ENCODE measurements at places on chromosomes 11 and 22.

DNA sequence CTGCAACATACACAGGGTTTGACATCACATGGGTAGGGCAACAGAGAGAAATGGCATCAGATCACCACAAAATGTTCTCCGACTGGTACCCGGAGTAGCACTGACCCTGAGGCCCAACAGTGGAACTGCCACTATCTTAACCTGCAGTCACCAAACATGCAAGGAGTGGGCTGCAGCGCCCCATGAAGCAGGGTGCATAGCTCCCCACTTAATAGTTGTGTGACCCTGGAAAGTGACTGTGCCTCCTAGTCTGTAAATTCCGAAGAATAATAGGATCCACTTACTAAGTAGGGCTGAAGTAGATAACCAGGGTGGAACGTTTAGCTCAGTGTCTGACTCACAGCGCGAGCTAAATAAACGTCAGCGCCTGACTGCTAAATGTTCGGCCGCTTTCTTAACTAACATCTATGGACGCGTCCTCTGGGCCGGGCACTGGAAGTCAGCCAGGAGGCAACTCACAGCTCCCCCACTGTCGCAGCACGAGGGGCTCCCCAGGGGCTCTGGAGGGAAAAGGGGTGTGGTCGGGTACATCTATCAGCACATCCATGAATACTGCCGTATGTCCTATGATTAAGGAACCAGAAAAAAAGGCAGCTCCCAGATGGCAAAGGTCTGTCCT lies 777 bp downstream of the LTO1 start:
- peak; percentile 68 for DNase-seq

DNA sequence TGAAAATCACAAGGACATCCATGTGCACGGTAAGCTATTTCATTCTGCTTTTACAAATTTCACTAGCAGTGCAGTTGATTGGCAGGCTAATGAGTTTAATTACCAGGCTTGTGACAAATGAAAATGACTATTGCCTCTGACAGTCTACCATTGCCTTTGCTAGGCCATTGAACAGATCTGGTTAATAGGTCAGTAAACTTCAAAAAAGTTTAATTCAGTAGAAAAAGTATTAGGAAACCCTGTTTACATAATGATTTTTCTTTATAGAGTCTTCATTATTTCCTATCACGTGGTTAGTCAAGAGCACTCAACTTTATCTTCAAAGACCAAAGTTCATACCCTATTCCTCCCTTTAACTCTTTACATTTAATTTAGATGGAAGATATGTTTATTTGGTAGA lies 77.0 kb downstream of the PRMT3 start:
- DNase-seq = no peak

- DNase-seq = no peak
Observed at GRCh38 chr11:36107547-36107946, 163.7 kb downstream of the LDLRAD3 start.

DNA sequence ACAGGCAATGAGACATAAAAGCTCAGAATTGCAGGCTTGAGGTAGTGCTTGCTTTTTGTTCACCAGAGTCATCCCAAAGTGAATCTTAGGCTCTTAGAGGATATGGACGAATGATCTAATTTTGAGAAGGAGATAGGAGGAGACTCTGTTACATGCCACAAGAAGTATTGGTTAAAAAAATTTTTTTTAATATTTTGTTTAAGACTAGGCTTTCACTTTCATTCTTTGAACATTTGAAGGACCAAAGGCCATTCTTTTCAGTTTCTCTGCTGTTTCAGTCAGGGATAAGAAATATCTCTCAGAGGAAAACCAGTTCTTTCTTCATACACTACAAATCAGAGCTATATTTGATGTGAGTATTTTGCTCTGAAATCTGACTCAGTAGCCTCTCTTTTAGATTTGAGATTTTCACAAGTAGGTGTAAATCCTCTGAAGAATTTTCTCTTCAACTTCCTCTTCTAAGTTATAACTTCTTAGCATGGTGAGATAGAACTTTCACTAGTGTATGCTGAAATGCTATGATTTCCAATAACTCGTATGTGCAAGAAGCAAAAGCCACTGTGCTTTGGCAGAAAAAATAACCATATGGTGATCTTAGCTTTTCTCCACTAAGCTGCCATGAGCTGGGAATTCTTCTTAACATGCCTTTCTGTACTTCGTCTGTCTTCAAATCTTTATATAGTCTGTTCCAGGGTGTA lies 24.1 kb upstream of the FAM181B start:
- DNase-seq = no peak

- no peak for DNase-seq
Observed at GRCh38 chr11:1803246-1803645, 31.5 kb upstream of the SYT8 start.

DNA sequence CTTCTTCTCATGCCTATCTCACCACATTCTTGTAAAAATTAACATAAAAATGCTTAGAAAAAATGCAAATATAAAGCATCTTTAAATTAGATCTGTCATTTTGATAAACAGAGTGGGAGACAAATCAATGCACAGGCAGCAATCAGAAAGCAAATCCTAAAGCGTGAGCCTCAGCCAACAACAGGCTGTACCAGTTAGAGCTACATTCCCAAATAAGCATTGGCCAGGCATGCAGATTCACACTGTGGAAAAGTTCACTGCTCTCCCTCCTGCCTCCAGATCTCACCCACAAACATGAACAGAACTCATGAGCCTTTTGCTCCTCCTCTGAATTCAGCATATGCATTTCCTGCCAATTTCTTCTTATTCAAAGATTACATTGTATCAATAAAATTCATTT lies 115.2 kb upstream of the FAT3 start:
- DNase-seq = no peak

- DNase-seq = no peak
Observed at GRCh38 chr11:17901481-17901880, 111.4 kb downstream of the SERGEF start.

DNA sequence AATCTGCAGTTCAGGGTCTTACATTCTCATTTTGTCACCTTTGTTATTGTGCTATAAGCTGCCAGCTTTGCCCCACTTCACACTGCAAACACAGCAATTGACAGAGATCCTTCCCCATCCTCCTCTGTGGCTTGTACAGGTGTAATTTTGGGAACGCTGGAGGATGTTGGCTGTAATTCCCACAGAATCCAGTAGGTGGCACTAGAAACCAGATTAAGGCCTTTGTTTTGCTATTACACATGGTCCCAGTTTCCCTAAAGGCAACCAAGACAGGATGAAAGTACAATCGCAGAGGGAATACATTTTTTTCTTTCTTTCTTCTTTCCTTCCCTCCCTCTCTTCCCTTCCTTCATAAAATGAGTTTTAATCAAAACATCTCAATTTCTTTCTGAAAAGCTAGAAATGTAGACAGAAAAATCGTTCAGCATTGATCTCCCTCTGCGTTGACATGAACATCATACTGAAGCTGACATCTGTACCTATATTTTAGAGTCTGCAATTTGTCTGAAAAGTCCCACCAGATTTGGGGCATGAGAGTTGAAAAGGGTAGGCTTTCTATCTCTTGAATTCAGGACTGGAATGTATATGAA lies 21.3 kb upstream of the NELL1 start:
- DNase-seq = peak; percentile 69

DNA sequence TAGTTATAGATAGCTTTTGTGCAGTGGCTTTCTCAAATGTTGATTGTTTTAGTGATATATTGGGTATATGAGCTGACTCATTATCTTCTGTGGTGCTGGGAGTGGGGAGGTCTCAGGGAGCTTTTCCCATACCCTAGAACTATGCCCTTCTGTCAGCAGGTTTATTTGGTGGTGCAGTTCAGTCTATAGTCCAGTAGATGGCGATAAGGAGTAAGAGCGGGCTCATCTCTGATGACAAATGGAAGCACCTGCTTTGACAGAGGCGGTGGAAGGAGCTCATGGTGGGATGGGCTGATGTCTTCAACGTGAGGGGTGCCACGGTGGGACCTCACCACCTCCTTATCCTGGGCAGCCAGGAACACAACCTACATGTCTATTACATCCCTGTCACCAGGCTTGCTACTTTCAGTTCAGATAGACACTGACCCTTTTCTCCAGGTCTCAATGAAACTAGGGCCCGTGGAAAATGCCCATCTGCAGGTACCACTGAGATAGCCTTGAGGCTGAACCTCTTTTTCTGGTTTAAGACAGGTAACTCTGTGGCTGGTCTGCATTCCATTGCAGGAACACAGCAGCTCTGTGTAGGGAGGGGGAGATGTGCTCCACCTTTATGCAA lies 13.0 kb upstream of the OR6A2 start:
- DNase-seq = peak; percentile 68

DNA sequence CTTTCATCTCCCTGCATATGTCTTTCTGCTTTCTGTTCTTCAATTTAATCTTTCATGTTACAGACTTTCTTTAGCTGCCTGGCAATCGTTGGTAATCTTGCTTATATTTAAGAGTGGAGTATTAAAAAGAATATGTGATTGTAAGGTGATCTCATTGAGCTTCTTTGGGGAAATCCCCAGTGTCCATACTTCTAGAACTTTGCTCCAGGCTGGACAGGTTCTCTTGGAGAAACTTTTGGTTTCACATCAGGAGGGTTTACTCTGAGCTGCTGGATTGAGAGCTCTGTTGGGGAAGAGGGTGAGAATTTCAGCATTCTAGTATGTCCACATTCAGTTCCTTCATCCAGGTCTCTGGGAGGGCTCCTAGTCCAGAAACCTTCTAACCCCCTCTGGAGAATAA lies 16.1 kb downstream of the LRRC75B start:
- no peak for DNase-seq

DNA sequence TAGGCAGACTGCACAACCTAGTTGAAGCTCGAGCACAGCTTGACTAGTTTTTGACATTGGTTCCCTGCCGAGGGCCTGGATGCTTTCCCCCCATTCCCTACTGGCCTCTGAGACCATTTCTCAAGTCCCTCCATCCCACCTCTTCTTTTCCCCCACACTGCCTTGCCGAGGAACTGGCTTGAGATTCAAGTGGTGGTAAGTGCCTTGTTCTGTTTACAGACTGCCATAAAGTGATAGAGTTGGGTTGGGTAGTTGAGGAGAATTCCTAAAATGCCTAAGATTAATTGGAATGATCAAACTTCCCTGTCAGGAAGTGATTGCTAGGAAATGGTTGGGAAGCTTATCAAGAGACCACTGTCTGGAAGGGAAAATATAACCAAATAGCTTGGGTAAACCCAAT lies 16.2 kb downstream of the MRPL16 start:
- DNase-seq = no peak

DNA sequence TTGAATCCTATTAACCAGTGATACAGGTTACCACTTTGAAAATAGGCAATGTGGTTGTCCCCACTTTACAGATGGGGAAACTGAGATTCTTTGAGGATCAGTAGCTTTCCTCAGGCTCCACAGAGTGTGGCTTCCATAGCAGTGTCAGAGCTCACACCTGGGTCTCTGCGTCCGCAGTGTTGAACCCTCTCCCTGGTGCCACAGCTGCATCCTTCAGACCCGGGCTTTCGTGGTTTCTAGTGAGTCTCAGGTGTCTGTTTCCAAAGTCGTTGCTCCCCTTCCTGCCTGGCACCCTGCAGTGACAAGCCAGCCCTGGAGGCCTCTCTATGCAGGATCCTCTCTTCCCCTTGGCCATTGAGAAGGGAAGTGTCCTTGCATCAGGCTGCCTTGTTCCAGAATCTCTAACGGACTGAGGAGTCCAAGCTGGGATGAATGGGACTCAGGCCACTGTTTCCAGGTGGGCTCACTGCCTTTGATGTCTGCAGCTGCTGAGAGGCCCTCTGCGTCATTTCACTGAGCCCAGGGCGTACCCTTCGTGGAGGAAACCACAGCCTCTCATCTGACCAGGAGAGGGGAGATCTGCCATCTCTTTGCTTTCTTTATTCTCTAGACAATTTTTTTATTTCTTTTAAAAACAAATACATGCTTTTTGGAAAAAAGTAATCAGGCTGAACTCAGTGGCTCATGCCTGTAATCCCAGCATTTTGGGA lies 48.4 kb upstream of the MICAL2 start:
- no peak for DNase-seq

DNA sequence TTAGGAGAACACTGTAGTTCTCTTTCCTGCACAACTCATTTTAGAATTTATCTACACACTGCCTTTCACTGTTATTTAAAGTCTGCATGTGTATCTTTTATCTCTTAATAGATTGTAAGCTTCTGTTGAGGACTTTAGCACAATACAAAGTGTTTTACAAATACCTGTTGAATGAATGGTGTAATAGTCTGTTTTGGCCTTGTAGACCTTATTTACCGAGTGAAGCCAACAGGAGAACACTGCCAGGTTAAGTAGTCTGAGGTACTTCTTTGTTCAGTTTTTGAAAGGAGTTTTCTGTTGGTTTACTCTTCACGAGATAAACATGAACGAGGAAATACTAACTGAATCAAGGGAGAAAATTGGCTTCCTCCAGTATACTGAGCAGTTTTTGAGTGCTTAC lies 31.0 kb downstream of the SIK2 start:
- peak; percentile 3 for DNase-seq

DNA sequence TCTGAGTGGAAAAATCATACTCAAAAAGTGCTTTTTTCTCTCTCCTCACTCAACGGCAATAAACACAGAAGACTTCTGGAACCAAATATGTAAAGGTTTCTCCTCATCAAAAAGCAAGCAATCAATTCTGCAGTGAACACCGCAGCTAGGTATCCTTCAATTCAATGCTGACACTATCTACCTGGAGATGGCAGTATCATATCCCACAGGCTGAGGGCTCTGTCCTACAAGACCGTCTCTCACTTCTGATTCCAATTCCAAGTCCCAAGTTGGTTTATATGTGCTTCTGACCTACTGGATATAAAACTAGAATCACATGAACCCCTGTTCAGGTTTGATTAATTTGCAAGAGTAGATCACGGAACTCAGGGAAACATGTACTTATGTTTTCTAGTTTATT lies 59.7 kb upstream of the LUZP2 start:
- no peak for DNase-seq

GRCh38 chr11:15371533-15371932 lies 256.8 kb downstream of the INSC start:
- no peak for DNase-seq

- DNase-seq = no peak
Observed at GRCh38 chr11:37504060-37504611, 906.1 kb upstream of the RAG2 start.

- DNase-seq = no peak
Observed at GRCh38 chr11:24574461-24574860, 77.6 kb downstream of the LUZP2 start.

DNA sequence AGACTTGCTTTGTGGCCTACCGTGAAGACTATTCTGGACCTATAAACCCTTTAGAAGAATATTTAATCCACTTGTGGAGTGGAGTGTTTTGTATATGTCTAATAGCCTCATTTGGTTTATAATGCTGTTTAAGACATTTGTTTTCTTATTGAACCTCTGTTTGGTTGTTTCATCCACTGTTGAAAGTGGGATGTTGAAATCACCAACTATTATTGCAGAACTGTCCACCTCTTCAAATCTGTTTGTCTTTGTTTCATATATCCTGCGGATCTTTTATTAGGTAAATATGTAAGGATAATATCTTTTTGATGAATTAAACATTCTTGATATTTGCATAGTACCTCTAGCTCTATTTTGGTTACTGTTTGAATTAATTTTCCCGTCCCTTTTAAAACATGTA lies 49.1 kb downstream of the XKR3 start:
- no peak for DNase-seq

GRCh38 chr11:17979770-17980371 lies 33.0 kb downstream of the SERGEF start:
- DNase-seq = peak; percentile 55

- no peak for DNase-seq
Observed at GRCh38 chr11:61617515-61617914, 36.6 kb upstream of the SYT7 start.

- DNase-seq = peak; percentile 69
Observed at GRCh38 chr11:26649884-26650283, 72.0 kb downstream of the SLC5A12 start.

- no peak for DNase-seq
Observed at GRCh38 chr11:36499315-36499714, 10.8 kb downstream of the TRAF6 start.

Data from dermis blood vessel endothelial cell (primary cell).